ENCODE measurements at places on chromosomes 6 and 20.

GRCh38 chr6:136483906-136484305 lies 66.3 kb downstream of the MAP7 start:
- no peak for DNase-seq
- H3K27me3 ChIP-seq = no peaks in the 10 kb centered on the region
- H3K4me3 ChIP-seq = no peak overlapping the region
- H3K36me3 ChIP-seq = no peaks in the 10 kb centered on the region

DNA sequence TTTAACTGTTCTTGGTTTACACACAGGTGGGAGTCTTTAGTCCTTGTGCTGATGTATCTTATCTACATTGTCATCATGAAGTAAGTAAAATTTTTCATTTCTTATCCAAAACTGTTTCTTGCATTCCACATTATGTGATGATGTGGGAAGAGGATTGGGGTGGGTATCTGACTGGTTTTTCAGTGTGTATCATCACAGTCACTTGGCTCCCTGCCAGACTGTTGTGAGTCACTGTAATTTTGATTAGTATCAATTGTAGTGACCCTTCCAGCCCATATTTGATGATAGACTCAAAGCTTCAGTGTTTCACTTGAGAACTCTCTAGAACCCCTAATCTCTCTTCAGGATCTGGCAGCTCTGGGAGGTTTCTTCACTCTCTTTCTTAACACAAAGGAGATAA lies 84.5 kb upstream of the RIN2 start:
- no peak overlapping the region for H3K4me3 ChIP-seq
- DNase-seq = peak; percentile 8
- no peak overlapping the region for H3K27ac ChIP-seq
- peaks cover 37% of the 10 kb centered on the region for H3K27me3 ChIP-seq

DNA sequence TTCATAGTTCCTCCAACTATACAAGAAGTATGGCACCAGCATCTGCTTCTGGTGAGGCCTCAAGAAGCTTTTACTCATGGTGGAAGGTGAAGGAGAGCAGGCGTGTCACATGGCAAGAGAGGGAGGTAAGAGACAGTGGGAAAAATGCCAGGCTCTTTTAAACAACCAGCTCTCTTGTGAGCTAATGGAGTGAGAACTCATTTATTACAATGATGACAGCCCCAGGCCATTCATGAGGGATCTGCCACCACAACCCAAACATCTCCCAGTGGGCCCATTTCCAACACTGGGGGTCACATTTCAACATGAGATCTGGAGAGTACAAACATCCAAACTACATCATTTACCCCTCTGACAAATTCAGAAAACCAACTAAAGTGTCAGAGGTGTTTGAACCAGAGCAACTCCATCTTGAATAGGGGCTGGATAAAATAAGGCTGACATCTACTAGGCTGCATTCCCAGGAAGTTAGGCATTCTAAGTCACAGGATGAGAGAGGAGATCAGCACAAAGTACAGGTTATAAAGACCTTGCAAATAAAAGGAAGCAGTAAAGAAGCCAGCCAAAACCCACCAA lies 2.2 kb upstream of the UBD start:
- DNase-seq = no peak
- H3K27me3 ChIP-seq = peaks cover 1% of the 10 kb centered on the region
- no peak overlapping the region for H3K4me3 ChIP-seq
- H3K4me1 ChIP-seq = no peaks in the 10 kb centered on the region
- H3K27ac ChIP-seq = no peak overlapping the region
- no peaks in the 10 kb centered on the region for H3K36me3 ChIP-seq

DNA sequence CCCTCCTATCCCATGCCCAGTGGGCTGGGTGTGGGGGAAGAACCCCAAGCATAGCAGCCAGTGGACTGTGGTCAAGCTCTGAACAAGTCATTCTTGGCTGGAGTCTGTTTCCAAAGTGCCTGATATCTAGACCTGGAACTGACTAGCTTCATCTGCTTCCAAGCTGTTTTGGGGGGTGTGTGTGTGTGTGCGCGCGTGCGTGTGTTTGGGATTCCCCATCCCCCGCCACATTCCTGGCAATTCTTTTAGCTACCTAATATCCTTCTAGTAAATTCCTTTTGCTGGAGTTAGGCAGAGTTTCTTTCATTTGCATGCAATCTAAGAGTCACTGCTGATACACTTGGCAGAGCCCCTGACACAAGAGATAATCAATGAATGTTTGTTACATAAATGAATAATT lies 7.8 kb downstream of the PAK5 start:
- no peaks in the 10 kb centered on the region for H3K4me1 ChIP-seq
- DNase-seq = no peak
- H3K27me3 ChIP-seq = no peaks in the 10 kb centered on the region
- no peak overlapping the region for H3K27ac ChIP-seq
- H3K4me3 ChIP-seq = no peak overlapping the region

- H3K27ac ChIP-seq = no peak overlapping the region
- peaks cover 2% of the 10 kb centered on the region for H3K27me3 ChIP-seq
- H3K4me1 ChIP-seq = peaks cover 12% of the 10 kb centered on the region
- no peak for DNase-seq
Measured at GRCh38 chr6:21137700-21138335, 455.7 kb upstream of the SOX4 start.

Data from HFFc6 (cell line).